ENCODE measurements at places on chromosomes 6 and 20.

- DNase-seq, result no peak
Observed at GRCh38 chr6:122365775-122366403, 33.6 kb upstream of the HSF2 start.

GRCh38 chr6:79646006-79646405, 14.9 kb downstream of the SH3BGRL2 start:
- no peak for DNase-seq

DNA sequence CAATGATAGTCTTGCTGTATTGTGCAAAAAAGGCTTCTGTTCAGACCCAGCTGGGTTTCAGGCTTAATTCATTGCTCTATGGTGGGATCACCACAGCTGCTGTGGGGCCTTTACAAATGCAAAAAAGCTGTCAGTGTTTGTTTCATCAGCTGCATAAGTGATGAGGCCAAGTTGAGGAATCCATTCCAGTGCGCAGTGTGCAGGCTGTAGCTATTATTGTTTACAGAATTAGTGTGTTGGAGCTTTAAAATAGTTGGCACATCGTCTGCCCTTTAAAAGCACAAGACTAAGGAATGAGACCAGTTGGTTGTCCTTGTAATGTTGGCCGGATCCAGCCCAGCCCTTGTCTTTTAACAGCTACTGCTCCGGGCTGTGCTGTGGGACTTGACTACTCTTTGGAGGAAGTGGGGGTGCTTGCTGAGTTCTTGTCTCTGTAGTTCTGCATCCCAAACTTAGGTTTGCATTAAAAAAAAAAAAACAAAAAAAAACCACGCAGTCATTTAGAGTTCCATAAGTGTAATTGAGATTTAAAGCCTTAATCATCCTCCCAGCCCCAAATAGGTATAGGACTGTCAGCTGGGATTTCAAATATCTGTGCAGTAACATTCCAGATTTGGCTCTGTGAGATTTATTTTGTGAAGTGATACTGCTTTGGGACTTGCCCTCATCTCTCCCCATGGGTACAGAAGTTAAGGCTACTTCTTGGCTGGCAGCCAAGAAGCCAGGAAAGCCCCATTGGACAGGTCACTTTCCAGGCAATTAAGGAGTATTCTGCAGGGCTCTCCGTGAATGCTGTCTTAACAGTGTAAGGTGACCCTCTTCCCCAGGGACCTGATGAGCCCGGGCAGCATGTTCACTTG, 19.3 kb downstream of the JARID2 start:
- no peak for DNase-seq

DNA sequence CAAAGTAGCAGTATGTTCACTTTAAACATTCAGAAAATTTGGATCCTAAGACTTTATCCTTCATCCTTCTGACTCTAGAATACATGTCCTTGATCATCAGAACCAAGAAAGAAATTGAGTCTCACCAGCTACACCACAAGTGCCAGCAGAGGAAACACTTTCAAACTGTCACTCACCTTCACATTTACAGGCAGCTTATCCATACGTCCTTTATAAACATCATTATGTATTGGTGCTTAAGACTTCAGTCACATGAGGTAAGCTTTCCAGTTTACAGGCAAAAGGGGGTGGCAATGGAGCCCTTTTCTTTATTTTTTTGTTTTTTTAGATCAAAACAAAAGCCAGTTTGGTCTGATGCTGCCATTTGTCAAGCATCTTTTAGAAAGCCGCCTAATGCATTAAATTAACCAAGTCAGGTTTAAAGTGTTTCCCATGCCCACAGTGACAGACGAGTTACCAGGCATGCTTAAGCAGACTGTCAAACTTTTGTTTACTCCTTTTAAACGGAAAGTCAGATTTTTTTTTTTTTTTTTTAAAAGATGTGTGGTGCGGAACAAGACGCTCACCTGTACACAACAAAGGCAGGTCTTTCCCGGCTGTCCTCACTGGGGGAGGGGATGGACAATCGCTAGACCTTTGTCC, 952 bp upstream of the BRPF3 start:
- no peak for DNase-seq

- no peak for DNase-seq
Observed at GRCh38 chr6:152379423-152379822, 257.7 kb downstream of the SYNE1 start.

GRCh38 chr6:89310929-89311328, 4.2 kb downstream of the GABRR2 start:
- no peak for DNase-seq

- no peak for DNase-seq
Observed at GRCh38 chr6:79028641-79029314, 49.3 kb downstream of the PHIP start.

DNA sequence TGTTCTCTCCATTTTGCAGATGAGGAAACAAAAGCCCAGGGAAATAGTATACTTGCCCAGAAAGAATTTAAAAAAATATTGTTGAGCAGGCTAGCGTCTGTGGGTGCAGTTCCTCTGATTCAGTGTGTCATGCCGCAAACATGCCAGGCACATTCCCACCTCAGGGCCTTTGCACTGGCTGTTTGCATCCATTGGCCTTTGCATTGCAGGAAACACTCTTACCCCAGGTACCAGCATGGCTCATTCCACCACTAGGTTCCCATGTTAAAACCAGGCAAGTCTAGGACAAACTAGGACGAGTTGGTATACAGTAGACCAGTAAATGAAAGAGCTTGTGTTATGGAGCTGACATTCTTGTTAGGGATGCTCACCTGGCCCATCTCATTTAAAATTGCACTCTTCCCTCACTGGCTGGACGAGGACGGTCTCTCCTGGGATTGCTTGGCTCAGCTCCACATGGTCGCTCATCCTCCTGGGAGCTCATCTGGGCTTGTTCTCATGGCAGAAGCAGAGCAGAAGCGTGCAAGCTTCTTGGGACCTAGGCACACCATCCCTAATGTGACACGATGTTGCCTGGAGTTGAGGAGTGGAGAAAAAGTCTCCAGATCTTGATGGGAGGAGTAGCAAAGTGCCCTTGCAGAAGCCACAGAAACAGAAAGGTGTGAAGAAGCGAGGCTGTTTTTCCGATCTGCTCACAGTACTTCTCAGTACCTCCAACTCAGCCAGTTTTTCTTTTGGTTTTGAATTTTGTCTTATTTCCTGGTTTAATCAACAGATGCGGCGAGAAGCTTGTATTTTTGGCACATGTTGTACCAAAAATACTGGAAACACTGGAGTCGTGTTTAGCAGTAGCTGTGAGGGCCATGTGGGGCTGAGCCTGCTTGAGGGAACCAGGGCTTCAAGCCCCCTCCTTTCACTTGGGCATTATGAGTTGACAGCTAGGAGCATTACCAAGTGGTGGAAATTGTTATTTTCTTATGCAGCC, 13.9 kb downstream of the ZNF831 start:
- DNase-seq, result no peak

GRCh38 chr6:118546880-118547218, 1.2 kb upstream of the PLN start:
- no peak for DNase-seq

GRCh38 chr6:75334266-75335040, 49.9 kb upstream of the TMEM30A start:
- DNase-seq, result no peak

DNA sequence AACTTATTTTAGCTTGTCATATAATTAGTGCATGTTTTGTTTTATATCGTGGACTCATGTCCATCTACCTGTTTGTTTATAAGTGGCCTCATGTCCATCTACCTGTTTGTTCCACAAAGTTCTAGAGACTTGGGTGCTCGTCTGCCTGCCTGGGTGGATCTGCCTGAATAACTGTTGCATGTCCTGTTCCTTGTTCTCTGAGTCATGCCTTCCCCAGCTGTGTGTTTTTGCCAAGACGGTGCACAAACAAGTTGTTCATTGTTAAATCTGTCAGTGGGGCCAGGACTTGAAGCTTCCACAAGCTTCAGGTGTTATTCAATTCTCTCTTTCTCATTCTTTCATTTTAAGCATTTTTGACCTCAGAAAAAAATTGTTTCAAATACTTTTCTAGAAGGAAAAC, 358.0 kb upstream of the CITED2 start:
- no peak for DNase-seq

DNA sequence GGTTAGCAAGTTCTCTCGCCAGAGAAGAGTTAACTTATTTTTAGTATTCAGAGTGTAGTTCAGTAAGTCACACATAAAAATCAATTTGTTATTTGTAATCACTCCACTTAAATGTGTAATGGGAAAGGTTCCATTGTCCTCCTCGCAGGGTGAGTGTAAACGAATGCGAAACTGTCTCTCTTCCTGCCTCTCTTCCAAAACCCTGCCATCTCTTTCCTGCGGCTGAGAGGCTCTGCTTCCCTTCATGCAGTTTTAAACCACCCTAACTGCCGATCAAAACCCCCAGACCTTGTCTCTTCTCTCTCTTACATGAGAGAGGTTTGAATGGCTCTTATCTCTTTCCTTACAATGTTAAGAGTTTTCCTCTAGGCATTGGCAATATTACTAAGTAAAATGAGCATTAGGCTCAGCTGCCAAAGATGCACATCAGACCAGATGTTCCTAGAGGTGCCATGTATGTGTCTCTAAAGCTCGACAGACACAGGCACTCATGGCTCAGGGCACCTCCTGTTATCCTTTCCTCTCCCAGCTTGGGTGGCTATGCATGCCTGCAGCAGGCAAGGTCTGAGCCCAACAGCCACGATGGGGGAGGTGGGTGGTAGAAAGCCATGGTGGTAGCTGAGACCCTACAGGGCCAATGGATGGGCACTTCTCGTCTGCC, 91.2 kb downstream of the JARID2 start:
- DNase-seq, result no peak

DNA sequence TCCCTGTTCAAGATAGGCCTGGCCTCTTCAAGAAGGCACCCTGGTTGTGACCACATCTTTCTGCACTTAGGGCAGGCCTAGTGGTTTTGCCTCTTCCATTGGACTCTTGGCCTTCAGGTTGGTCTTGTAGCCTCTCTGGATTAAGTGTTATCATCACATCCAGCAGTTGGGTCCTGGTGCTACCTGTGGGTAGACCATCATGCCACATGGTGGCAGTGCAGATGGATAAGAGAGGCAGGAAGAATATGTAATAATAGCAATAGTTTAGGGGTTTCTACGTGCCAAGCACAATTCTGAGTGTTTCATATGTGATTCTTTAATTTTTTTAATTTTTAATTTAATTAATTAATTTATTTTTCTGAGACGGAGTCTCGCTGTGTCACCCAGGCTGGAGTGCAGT, 28.5 kb upstream of the SNRPB2 start:
- no peak for DNase-seq

DNA sequence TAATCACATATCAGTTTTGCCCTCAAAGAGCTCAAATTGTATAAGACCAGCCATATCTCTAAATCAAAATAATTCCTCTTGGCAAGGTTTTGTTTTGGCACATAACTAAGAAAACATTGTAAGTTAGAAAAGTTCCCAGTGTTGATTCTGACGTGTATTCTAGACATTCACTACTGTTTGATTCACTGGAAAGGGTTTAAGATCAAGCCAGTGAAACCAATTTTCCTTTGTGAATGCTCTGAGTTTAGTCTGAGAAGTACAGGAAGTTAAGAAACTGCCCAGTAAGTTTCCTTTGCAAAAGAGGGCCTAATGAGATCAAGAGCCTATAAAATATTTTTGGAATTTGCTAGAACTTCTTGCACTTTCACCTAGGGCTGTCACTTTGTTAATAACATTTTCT, 143.0 kb downstream of the FNDC1 start:
- DNase-seq, result no peak

- no peak for DNase-seq
Observed at GRCh38 chr20:23050076-23050838, 785 bp upstream of the THBD start.

- no peak for DNase-seq
Observed at GRCh38 chr6:121771937-121772720, 336.7 kb downstream of the GJA1 start.

- DNase-seq, result no peak
Observed at GRCh38 chr6:958488-958887, 265.5 kb upstream of the EXOC2 start.

DNA sequence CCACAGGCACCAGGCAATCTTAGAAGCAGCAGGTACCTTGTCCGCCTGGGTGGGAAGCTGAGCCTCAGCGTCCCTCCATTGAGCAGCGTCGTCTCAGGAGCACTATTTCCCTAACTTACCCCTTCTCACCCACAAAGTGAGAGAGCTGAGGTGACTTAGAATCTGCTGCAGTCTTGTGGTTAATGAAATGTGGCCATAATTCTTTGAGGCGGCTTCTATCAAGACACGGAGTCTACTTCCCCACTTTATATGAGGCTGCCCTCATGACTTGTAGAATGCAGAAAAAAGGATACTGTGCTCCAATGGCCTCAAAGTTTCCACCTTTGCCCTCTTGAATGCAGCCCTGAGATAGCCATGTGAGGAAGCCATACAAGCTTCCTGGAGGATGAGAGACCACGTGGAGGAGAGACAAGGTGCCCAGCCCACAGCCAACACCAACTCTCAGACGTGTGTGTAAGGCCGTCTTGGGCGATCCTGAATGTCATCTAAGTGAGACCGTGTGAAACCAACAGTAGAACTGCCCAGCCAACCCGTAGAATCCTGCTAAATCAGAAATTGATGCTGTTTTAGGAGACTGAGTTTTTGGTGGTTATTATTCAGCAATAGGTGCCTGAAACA, 9.1 kb upstream of the TAGAP start:
- DNase-seq, result no peak

- DNase-seq, result no peak
Observed at GRCh38 chr6:166331503-166332415, 10.6 kb downstream of the SFT2D1 start.

- no peak for DNase-seq
Observed at GRCh38 chr6:35019171-35019570, 122.0 kb downstream of the TCP11 start.

GRCh38 chr6:25486550-25486949, 165.5 kb upstream of the SCGN start:
- no peak for DNase-seq

DNA sequence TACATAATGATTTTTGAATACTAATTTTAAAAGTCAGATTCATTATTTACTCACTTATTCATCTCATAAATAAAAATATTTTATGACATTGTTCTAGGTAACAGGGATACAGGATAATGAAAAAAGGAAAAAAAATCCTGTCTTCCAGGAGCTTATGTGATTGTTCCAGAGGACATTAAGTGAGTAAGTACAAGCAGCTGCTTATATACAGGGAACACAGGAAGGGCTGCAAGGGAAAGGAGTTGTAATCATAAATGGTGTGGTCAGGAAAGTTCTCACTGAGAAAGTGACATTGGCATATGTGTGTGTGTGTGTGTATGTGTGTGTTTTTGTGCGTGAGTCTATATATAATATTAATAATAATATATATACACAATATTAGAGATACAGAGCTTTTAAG, 121.8 kb downstream of the HAO1 start:
- DNase-seq, result no peak

GRCh38 chr6:49555951-49556350, 5.5 kb downstream of the C6orf141 start:
- DNase-seq, result no peak

DNA sequence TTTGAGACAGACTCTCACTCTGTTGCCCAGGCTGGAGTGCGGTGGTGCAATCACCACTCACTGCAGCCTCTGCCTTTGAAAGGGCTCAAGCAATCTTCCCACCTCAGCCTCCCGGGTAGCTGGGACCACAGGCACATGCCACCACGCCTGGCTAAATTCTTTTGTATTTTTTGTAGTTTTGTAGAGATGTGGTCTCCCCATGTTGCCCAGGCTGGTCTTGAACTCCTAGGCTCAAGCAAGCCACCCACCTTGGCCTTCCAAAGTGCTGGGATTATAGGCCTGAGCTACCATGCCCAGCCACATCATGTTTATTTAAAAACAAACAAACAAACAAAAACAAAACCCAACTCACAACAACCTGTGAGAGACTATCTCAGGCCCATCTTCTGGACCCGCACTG, 29.7 kb upstream of the APCDD1L start:
- no peak for DNase-seq

Measured in stimulated activated CD8-positive, alpha-beta memory T cell treated with anti-CD3 and anti-CD28 coated beads, Interleukin-15, amount 100 ng/mL, for 24 hours (primary cell).